Astrocyte of the hippocampus (primary cell): ENCODE measurements at places on chromosomes 12 and 14.
A peak's percentile ranks its signal among the peaks of the same experiment; 100 is the strongest.

- DNase-seq = peak; percentile 80
Observed at GRCh38 chr12:85688837-85689236, 147.4 kb downstream of the RASSF9 start.

DNA sequence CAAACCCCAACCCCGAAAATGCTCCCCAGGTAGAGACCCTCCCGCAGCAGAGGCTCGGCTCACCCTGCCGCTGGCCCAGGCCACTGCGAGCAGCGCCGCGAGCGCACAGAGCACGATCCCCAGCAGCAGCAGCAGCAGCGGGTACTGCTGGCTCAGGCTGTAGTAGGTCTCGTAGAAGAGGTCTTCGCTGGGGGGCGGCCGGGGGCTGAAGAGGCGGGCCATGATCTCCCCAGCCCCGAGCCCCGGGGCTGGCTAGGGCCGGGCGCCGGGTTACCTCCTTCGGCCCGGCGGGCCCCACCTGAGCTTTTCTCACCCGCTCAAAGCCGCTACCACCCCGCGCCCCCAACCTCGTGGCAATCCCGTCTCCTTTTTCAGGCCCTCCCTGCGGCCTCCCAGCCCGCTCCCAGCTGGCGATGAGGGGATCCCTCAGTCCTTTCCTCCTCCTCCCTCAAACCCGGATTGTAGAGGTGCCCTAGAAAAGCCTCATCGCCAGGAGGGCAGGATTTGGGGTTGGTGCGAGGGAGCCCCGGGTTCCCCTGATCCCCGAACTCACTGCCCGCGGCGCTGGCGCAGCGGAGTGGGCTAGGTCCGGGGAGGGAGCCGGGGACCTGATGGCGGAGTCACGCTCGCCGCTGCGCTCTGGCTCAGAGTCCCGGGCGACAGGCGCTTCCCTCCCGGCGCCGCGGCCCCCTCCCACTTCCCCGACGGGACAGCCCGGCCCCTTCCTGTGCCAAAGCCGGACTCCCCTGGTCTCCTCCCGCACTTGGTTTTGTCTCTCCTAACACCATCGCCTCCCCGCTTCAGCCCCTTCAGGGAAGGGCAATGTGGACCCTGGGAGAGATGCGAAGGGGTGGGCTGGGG is at the start of gene ADCY4:
ADCY4 (minus strand) TSS at position 641 of the 861 bp plus-strand sequence; CDS start at position 222, 419 bp downstream.
- DNase-seq = peak; percentile 29

- no peak for DNase-seq
Observed at GRCh38 chr12:69136931-69137613, 102.3 kb upstream of the CPSF6 start.

GRCh38 chr14:77084985-77085384 is 13.1 kb upstream of the CIPC start:
- DNase-seq = no peak

GRCh38 chr12:87338681-87339080 is 690.5 kb downstream of the C12orf50 start:
- no peak for DNase-seq

DNA sequence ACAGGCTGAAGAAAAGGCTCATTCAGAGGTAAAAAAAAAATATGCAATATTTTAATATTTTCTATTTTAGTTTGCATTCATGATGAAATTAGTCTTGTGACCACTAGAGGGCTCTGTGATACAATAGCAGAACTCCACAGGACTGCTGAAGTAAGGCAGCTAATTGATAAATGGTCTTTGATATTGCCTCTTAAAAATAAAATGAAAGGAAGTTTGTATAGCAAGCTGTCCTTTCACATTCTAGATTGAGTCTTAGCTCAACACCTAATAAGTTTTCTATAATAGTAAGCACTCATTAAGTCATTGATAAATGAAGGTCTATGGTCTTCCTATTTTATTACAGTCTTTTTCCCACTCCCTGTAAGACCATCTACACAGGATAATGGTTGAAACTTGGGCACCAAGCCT is 315.7 kb downstream of the NAV3 start:
- DNase-seq = peak; percentile 47

DNA sequence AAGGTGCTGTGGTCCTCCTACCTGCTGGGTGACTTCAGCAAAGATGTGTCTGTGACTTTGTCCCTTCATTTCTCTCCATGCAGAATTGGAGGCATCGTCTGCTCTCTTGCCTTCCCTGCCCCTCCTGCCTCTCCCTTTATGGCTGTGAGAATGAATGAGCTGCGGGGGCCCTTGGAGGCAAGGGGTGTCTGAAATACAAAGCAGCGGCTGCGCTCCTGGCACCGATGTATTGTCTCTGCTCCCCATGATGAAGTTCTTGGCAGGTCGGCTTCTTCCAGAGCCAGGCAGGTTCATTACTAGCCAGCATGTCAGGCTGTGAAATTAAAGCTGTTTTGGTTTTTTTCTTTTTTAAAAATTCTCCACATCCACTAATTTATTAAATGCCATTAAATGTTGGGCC is 194.5 kb downstream of the TSPAN9 start:
- no peak for DNase-seq

- no peak for DNase-seq
Observed at GRCh38 chr12:66735275-66735674, 56.4 kb upstream of the GRIP1 start.

GRCh38 chr14:66070542-66071319 is 415.4 kb upstream of the CCDC196 start:
- peak; percentile 44 for DNase-seq

- no peak for DNase-seq
Observed at GRCh38 chr12:120725151-120725658, 421 bp upstream of the ACADS start.

- peak; percentile 51 for DNase-seq
Observed at GRCh38 chr12:47121146-47121545, 41.4 kb upstream of the AMIGO2 start.

DNA sequence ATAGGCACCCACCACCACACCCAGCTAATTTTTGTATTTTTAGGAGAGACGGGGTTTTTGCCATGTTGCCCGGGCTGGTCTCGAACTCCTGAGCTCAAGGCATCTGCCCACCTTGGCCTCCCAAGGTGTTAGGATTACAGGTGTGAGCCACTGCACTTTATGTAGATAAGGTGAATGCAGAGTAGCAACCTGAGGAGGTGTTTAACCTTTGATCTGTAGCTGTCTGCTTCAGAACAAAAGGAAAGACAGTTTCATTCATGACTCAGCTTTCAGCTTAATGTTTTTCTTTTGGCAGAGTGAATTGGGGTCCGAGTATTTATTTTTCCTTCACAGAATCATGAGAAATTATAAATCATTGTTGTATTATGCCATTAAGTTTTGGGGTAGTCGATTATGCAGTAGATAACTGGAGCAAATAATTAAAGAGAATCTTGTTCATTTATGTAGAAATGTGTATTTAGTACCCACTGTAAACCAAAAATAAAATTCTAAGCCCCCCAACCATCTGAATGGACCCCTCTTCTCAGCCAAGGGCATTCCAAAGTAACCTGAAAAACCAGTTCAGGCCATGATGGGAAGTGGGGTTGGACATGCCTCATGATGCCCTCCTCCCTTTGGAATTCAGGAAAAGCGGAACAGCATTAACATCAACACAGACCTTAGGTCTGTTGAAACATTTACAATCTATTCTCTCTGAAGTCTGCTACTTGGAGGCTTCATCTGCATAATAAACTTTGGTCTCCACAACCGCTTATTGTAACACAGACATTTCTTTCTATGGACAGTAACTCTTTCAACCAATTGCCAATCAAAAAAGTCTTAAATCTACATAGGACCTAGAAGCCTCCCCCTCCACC is 10.7 kb upstream of the STX2 start:
- DNase-seq = no peak

GRCh38 chr12:100995771-100996170 is 201.2 kb downstream of the ANO4 start:
- DNase-seq = peak; percentile 28

- peak; percentile 58 for DNase-seq
Observed at GRCh38 chr12:84805474-84805858, 107.1 kb downstream of the SLC6A15 start.

- DNase-seq = no peak
Observed at GRCh38 chr12:102371165-102371564, 109.2 kb downstream of the IGF1 start.

- DNase-seq = no peak
Observed at GRCh38 chr12:79991586-79991985, 56.7 kb upstream of the PPP1R12A start.

DNA sequence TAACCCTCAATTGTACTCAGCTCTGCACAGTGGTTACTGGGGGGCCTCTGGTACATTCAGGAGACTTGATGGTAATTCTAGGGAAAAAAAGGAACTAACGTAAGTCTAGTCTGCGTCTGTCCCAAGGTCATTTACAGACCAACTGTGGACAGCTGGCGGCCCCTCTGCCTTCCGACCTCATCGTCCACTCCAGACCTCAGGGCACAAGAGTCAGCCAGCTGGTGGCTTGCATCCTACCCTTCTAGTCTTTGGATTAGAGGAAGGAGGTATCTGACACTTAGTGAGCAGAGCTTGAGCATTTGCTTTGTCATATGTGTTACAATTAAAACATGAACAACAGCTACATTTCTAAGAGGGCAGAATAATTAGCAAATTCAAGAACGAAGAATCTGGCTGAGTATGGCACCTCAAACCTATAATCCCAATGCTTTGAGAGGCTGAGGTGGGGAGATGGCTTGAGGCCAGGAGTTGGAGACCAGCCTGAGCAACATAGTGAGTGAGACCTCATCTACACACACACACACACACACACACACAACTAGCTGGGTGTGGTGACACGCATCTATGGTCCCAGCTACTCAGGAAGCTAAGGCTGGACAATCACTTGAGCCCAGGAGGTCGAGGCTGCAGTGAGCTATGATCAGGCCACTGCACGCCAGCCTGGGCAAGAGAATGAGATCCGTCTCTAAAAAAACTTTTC is 36.5 kb downstream of the SSH1 start:
- DNase-seq = no peak

GRCh38 chr12:59873136-59873535 is 277.3 kb downstream of the SLC16A7 start:
- no peak for DNase-seq

GRCh38 chr12:19166387-19166786 is 36.9 kb downstream of the PLEKHA5 start:
- no peak for DNase-seq

- DNase-seq = no peak
Observed at GRCh38 chr14:34478261-34478660, 16.2 kb upstream of the SPTSSA start.

DNA sequence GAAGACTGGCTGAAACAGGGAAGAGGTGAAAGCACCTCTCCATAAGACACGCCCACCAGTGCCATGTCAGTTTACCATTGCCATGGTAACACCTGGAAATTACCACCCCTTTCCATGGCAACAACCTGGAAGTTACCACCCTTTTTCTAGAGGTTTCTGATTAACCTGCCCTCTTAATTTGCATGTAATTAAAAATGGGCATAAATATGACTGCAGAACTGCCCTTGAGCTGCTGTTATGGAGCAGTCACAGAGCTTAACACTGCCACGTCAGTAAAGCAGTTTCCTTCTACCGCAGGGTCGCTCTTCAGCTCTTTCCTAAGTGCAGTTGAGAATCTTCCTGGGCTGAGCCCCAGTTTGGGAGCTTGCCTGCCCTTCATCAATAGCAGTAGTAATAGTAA is 55.2 kb downstream of the RASSF3 start:
- no peak for DNase-seq

- DNase-seq = no peak
Observed at GRCh38 chr14:22797017-22797917, 18.0 kb downstream of the SLC7A7 start.

- peak; percentile 2 for DNase-seq
Observed at GRCh38 chr14:87483271-87484260, 509.4 kb downstream of the GALC start.

- peak; percentile 56 for DNase-seq
Observed at GRCh38 chr12:120529641-120530417, 871 bp upstream of the COQ5 start.

DNA sequence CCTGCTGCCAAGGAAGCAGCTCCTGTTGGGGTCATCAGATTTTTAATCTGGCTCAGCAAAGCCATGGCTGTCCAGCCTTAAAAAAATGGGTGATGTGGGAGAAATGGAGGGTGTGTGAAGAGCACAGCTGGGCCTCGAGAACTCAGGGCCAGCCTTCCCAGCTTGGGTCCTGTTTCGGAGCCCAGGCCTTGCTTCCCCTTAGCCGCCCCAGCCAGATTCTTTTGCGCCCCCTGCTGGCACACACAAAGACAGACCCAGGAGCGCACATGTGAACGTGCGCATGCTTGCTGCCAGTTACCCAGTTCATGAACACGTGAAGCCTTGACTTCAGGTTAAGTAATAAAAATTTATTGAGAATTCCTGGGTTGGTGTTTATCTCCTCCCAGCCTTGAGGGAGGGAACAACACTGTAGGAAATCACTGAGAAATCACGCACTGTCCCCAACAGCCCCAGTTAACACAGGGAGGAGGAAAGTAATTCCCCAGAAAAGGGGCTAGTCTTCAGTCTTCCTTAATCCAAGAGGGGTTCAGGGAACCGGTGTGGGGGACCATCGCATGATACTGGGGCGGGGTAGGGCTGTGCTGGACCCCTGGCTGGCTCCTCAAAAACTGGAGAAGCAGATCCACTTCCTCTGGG is 5.3 kb downstream of the PHB2 start:
- peak; percentile 93 for DNase-seq

- DNase-seq = no peak
Observed at GRCh38 chr14:73372529-73372928, 85.8 kb downstream of the NUMB start.

- DNase-seq = no peak
Observed at GRCh38 chr14:92597906-92598905, 84.6 kb downstream of the RIN3 start.

DNA sequence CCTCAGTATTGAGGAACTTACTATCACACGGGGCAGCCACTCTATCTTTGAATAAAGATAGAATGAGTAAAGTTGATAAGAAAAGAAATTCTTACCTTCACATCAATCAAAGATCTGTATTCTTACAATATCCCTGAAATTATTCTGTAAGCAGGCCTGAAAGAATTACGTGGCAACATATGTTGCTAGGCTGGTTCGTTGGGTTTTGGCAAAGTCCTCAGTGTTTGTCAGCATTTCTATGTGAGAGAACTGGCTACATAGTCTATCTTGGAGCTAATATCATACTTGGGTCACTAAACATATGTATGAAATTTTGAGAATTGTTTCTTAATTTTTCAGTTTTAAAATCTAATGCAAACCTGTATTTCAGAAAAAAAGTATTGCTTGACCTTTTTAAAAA is 412.2 kb upstream of the GARIN6 start:
- no peak for DNase-seq

DNA sequence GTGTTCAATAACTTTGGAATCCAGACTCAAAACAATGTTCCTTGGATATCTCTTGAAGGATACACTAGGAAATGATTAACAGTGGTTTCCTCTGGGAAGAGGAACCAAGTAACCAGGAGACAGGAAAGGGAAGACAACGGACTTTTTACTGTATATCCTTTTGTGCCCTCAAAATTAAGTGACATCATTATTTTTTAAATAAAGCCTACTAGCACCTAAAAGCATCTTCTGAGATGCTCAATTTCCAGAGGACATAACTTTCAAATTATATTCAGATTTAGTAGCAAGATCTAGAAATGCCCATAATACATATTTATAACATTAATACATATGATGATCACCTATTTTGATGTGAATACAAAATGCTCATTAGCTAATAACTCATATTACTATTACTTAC is 6.5 kb downstream of the HECTD1 start:
- no peak for DNase-seq
